Caco-2 (cell line): ENCODE measurements at places on chromosomes 12 and 14.

GRCh38 chr14:68404652-68405183, 388.1 kb downstream of the ZFP36L1 start:
- no peak overlapping the region for H3K27ac ChIP-seq
- no peaks in the 10 kb centered on the region for H3K36me3 ChIP-seq
- H3K27me3 ChIP-seq: no peaks in the 10 kb centered on the region
- H3K4me3 ChIP-seq: no peak overlapping the region
- peak; percentile 17 for DNase-seq

GRCh38 chr14:50935126-50936015, 8.9 kb downstream of the PYGL start:
- H3K4me1 ChIP-seq: peaks cover 29% of the 10 kb centered on the region
- peak; percentile 17 for DNase-seq
- no peaks in the 10 kb centered on the region for H3K27me3 ChIP-seq
- H3K27ac ChIP-seq: no peak overlapping the region

- H3K4me1 ChIP-seq: no peaks in the 10 kb centered on the region
- peak overlapping the region; percentile 43 for H3K27ac ChIP-seq
- H3K4me3 ChIP-seq: no peak overlapping the region
- H3K36me3 ChIP-seq: no peaks in the 10 kb centered on the region
- DNase-seq: peak; percentile 40
These were observed 84.6 kb upstream of the GRIN2B start for GRCh38 chr12:14066021-14066420.

DNA sequence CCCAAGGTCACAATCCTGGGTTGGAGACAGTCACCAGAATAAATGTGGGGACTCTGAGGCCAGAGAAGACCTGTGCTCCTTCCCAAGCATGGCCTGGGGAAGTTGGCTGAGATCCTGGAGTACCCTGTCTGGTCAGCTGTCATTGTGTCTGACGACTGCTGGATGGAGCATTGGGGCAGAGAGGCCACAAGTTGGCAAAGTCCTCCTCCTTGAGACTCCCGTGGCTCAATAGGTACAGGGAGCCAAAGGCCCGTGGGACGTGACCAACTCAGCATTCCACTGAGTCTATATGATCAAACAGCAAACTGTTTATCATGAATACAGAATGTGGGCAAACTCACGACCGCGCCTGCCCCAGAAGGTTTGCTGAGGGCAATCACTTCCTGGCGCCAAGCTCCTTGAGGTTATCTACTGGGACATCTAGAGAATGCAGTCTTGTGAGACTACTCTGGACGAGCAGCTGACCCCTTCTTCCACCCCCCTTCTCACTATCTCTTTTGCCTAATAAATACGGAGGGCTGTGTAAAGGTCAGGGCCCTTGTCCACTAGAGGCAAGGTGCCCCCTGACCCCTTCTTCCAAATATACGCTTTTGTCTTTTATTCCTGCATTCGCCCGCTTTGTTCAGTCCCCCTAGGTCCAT, 14.3 kb upstream of the SLC10A1 start:
- no peak overlapping the region for H3K4me3 ChIP-seq
- H3K27me3 ChIP-seq: no peaks in the 10 kb centered on the region
- H3K4me1 ChIP-seq: peaks cover 71% of the 10 kb centered on the region
- peak overlapping the region; percentile 83 for H3K27ac ChIP-seq
- no peaks in the 10 kb centered on the region for H3K36me3 ChIP-seq
